NCI-H1930 (cell line): ENCODE measurements at places on chromosomes 5 and 9.

DNA sequence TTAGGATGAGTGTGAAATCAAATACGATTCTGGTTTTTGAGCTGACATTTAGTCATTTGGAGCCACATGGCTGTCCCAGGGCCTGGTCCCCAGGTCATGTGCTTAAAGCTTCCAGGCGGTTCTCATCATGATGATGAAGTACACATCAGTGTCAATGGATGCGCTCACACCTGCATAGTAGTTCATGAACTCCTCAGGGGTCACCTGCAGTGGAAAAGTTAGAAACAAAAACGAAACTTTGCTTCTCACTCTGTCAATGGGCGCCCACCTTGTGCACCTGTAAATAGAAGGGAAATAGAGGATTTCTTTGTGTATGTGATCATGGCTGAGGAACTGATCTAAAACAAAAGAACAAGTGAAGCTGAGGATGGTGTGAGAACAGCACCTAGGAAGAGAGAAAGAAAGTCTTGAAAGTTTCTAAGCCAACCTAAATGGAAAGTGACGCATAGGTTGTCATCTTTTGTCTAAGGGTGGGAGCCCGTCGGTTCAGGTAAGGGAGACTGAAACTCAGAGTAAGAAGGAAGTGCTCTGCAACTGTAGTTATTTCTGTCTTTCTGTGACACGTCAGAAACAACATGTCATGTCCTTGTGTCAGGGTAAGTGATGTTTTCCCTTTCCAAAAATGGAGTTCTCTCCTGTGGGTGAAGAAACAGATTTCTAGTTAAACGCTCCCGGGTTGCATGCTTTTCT is 33.8 kb downstream of the CAPSL start:
- DNase-seq: no peak

GRCh38 chr9:93303806-93304573 is 120.1 kb downstream of the WNK2 start:
- DNase-seq: no peak

- DNase-seq: no peak
Measured at GRCh38 chr5:119270960-119271757, 84.7 kb upstream of the TNFAIP8 start.

DNA sequence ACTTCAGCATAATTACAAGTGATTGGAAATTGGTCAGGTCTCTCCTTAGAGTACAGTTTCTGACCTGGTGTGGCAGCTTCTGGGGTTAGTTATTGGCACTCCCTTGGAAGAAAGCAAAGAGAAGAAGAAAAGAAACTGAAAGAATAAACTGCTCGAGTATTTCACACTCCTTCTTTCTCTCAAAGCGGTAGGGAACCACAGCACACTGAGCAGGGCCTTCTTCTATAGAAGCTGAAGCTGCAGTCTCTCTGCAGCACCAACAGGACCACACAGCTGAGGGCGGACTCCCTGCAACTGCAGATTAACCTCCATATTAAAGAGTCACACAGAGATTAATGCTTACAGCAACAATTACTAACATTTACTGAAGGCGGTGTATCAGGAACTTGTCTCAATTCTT is 152.0 kb downstream of the TRPM6 start:
- no peak for DNase-seq

DNA sequence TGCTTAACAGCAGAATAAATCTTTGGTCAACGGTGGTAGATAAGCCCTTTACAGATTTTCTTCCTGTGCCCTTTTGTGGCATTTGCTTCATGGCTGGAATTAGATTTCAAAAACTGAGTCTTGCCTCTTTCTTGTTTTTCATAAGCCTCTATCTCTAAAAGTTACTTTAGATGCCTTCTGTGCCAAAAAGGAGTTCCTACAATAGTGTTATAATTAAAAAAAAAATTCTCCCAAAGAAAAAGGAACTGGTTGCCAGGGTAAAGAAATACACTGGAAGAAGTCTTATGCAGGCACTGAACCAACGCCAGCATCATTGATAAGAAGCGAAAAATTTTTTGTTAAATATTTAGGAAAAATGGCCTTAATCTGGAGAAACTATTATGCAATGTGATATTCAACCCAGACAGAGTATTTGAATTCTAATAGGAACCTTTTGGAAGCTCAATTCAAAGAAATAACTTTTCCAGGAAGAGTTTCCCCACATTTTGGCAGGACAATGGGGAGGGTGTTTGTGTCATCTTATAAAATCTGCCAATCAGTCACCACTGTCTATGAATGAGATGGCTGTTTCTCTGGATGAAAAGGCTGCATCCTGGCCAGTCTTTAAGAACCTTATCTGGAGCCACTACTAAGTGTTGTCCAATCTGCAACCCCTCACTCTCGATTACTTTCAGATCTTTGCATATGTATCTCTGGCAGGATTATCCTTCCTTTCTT is 608.1 kb downstream of the PDE4D start:
- no peak for DNase-seq

GRCh38 chr9:132679946-132680625 is 9.8 kb downstream of the GTF3C4 start:
- no peak for DNase-seq

DNA sequence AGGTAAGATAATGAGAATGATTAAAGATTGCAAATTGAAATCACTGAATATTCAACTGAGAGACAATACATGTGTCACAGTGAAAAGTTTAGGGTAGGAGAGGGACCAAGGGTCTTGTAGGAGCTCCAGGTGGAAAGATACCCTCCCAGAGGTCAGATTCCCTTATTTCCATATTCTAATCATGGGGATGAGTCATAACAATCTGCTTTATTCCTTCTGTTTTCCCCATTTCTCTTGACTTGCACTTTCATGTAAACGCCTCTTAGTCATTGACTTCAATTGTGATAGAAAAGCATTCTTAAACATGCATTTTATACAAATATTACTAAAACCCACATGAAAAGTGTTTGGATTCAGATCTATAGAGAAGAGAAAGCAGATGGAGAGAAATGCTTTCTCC is 81.3 kb upstream of the CTSL start:
- no peak for DNase-seq

GRCh38 chr5:68070591-68071281 is 144.8 kb upstream of the PIK3R1 start:
- DNase-seq: no peak

DNA sequence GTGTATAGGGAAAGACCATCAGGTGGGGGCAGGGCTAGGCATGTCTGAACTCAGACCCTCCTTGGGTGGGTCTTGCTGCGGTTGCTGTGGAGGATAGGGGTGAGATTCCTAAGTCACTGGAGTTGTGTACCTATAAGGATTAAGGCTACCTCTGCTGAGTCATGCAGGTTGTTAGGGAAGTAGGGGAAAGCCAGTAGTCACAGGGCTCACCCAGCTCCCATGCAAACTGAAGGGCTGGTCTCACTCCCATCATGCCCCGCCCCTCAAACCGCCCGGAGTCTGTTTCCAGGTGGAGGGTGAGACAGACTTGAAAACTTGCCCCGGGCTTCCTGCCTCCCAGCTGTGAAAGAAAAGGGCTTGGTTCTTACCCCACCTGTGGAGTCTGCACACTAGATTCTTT is 161.8 kb downstream of the CAVIN4 start:
- no peak for DNase-seq

DNA sequence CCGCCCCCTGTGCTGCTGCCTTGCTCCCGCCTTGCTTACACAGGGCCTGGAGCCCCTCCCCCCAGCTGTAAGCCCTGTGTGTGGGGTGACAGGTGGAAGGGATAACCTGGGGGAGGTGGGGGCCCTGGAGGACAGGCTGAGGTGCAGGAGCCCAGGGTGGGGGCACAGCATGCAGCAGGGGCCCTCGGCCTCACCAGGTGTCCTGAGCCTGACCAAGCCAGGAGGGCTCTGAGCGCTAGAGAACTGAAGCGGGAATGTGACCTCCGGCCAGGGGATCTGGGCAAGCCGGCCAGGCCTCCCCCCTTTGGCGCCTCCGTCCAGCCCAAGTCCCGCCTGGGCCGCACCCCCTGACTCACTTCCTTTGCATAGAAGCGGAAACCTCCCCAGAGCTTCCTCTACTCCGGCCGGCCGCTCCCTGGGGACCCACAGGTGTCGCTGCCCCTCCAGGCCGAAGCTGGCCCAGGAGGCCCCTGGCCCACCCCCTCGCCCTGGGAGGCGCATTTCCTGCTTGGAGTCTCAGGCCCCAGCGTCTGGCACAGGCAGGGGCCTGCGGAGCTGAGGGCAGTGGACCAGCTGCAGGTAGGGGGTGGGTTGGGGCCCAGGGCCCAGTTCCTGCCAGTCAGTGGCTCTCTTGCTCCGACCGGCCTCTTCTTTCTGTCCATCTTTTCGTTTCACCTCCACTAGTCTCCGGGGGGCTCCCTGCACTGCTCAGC is at the start of gene TOR4A:
Gene TOR4A (plus strand): TSS at position 398 of the 713 bp plus-strand sequence. CDS start 964 bp downstream, outside the sequence.
- DNase-seq: no peak

DNA sequence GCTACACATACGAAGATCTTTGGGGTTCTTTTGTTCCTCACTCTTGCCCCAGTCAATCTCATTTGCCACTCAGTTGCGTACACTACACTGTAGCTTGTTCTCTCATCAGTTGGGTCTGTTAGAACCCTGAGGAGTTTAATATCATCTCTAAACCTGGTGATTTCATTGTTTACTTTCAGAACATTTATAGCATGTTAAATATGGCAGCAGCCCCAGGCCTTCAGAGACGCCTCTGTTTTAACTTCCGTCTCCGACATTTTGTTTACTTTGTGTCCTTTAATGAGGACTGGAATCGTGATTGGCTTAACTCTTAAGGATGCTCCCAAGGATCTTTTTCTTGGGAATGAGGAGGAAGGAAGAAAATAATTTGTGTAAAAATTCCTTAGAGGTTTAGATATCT is 510.1 kb downstream of the NR2F1-AS1 start:
- DNase-seq: no peak

- DNase-seq: no peak
Measured at GRCh38 chr5:72288924-72289323, 31.1 kb downstream of the MRPS27 start.
